ENCODE measurements at places on chromosomes 7 and 10.
A peak's percentile ranks its signal among the peaks of the same experiment; 100 is the strongest.

GRCh38 chr7:493661-494251 lies 25.9 kb downstream of the PDGFA start:
- no peak for DNase-seq

DNA sequence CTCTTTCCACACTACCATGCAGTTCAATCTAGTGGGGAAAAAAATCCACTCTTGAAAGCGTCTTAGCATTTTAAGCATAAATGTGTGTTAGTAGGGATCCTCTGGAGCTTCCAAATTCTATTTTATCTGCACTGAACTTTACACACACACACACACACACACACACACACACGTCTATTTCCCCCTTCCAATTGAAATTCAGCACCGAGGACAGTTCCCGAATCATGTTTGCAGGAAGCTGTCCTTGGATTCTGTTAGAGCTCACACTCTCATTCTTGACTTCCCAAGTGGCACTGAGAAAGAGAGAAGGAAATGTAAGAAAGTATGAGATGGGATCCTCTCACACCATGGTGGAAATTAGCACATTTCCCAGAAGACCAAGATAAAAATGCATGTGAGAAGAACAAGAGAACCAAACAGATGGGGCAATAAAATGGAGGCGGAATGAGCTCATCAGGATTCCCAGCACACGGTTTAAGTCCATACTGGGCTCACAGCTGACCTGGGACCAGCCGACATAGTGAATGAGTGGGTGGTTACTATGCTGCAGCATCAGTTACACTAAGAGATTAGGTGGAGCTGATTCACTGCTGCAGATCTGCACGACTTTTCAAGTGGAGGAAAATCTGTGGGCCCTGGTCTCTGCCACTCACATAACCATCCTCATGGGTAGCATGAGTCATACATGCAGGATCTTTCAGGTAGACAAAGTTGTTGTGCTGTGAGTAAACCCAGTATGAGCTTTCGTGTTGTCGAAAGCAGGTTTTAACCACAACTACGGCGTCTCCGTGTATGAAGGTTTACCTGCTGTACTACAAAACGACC lies 3.3 kb upstream of the NPTX2 start:
- DNase-seq, result no peak

GRCh38 chr10:108362296-108362695 lies 1197.8 kb upstream of the SORCS1 start:
- no peak for DNase-seq

DNA sequence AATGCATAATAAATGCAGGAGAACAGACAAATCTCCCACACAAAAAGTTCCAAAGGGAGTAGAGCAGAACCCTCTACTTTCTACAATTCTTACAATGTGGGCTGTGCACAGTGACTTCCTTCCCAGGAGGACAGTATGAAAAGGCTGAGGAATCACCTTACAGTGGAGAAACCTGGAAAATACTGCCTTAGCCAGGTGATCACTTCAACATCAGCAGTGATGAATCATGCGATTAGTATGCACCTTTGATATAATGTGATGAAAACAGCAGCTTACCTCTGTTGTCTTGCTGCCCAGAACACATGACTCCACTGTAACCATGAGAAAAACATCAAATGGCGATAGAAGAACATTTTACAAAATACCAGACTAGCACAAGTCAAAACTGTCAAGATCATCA lies 329.7 kb upstream of the POM121L12 start:
- no peak for DNase-seq

GRCh38 chr7:24035366-24036032 lies 248.5 kb upstream of the NPY start:
- no peak for DNase-seq

- no peak for DNase-seq
Observed at GRCh38 chr7:146591976-146592375, 475.4 kb downstream of the CNTNAP2 start.

DNA sequence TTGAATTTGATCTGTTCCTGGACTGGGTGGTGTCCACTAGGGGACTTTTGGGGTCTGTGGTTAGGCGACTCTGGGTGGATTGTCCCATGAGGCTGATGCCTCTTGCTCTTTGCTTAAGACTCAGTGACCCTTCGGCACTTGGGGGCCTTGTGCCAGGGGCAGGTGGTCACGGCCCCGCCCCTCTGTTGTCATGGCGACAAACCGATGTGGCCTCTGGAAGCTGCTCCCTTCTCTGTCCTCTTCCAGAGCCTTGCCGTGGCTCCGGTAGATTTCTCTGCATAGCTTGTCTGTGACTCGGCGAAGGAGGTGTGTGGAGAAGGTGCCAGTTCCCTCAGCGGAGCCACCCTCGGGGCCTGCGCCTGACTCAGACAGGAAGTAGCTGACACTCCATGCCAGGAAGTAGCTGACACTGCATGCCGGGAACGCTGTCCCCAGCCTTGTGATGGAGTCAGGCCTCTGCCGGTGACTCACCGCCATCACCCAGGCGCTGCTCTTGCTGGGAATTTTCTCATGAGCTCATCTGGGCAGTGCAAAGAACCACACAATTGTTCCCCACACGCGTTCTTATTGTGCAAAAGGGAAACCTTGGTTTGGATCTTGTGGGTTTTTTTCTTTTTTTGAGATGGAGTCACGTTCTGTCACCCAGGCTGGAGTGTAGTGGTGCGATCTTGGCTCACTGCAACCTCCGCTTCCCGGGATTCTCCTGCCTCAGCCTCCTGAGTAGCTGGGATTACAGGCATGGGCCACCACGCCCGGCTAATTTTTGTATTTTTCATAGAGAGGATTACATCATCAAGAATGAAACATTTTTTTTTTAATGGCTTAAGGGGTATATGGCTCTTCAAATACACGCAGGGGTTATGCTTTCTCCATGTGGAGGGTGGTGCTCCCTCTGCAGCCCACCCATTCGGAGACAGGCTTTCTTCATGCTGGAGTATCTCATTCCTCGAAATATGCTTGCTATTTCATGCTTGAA lies 72.6 kb downstream of the PFKFB3 start:
- peak; percentile 82 for DNase-seq

DNA sequence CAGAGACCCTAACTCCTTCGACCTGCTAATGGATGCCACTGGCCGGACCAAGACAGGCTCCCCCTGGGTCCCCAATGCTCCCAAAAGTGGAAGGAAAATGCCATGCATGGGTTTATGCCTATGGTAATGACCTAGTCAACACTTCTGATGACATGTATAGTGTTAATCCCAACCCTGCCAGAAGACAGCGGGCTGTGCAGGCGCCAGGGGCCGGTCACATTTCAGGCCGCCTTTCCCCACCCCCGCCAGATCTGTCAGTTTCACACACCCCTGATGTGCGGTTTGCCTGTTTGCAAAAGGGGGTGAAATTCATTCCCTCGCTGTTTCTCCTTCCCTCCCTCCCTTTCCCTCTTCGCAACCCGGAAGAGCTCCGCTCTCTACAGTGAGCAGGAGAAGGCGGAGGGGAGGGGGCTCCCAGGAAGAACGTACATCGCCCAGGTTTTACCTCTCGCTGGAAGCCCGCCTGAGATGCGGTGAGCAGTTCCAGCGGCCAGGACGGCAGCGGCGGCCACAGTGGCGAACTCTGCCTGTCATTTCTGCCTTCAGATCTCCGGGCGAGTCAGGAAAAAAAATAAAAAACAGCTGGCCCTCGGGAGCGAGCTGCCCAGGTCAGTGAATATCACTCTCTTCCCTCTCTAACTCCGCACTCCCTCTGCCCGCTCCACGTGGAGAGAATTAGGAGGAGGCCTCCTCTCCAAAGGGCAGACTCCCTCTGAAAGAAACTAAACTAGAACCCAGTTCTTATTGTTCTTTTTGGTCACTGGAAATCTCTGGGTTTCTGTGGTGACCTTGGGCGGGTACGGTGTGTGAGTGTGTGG lies 9.4 kb upstream of the GATA3 start:
- DNase-seq, result no peak

- no peak for DNase-seq
Observed at GRCh38 chr7:131225619-131226513, 101.8 kb upstream of the MKLN1 start.

- no peak for DNase-seq
Observed at GRCh38 chr7:28478656-28479055, 66.3 kb downstream of the CREB5 start.

GRCh38 chr7:22611758-22612079 lies 111.7 kb upstream of the STEAP1B start:
- DNase-seq, result no peak

- DNase-seq, result no peak
Observed at GRCh38 chr10:6382081-6382480, 179.3 kb downstream of the PFKFB3 start.

DNA sequence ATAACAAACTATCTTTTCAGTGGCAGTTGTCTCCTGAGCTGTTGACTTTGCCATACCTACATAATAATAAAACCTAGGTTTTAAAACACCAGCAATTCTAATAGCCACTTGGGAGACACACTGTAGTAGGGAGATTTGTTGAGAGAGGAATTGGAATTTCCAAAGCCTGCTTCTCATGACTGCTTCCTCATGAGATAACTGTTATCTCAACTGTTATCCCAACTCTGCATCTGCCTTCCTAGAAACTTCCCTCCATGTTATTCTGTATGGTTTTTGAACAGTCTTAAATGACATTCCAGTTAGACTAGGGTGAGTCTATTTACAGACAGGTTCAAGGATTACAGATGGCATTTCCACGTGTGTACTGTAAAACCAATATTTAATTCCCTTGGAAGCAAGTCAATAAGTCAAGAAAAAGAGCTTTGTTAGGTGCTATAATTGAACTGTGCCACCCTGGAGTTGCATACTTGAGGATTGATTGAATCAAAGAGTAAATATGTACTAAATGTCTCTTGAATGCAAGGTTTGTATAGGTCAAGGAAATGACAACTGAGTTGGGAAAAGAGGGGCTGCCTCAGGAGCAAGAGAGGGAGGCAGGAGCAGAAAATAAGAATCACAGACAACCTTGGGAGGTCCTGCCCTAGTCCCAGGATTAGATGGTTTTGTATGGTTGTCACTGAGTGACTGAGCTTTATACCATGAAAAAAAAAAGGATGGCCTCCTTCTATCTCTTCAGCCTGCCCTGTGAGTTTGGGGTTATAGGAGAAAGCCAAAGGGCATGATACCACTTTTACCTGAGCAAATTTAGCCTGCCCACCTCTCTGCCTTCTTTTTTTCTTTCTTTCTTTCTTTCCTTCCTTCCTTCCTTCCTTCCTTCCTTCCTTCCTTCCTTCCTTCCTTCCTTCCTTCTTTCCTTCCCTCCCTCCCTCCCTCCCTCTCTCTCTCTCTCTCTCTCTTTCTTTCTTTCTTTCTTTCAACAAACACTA lies 9.9 kb upstream of the TM9SF3 start:
- no peak for DNase-seq

DNA sequence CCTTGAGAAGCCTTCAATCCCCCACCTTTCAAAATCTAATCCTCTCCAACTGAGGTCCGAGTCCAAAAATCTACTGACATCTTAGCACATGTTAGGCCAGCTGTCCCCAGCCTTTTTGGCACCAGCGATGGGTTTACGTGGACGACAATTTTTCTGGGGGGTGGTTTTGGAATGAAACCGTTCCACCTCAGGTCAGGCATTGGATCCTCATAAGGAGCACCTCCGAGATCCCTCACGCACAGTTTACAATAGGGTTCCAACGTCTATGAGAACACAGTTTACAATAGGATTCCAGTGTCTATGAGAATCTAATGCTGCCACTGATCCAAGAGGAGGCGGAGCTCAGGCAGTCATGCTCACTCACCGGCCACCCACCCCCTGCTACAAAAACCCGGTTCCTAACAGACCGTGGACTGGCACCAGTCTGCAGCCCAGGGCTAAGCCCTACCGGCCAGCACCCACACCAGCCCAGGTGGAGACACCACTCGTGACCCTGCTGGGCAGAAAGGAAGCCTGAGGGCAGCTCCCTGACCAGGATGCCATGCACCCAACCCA lies 107.6 kb downstream of the DIP2C start:
- DNase-seq, result no peak

DNA sequence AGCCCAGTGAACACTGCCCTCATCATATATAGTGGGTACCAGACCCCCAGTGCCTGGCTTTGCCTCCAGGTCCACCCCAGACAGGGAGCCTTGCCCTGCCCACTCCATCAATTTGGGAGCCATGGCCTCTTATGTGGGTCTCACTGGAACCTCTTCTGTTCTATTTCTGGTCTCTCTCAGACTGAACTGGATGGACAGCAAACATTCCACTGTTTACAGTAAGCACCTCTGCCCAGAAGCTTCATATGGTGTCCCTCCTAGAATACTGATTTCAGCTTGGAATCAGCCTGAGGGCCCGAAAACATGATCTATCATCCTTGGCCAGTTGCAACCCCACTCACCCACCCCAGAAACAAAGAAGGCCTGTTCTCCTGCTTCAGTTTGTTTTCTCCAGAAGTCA lies 81.0 kb upstream of the SLF2 start:
- DNase-seq, result no peak

DNA sequence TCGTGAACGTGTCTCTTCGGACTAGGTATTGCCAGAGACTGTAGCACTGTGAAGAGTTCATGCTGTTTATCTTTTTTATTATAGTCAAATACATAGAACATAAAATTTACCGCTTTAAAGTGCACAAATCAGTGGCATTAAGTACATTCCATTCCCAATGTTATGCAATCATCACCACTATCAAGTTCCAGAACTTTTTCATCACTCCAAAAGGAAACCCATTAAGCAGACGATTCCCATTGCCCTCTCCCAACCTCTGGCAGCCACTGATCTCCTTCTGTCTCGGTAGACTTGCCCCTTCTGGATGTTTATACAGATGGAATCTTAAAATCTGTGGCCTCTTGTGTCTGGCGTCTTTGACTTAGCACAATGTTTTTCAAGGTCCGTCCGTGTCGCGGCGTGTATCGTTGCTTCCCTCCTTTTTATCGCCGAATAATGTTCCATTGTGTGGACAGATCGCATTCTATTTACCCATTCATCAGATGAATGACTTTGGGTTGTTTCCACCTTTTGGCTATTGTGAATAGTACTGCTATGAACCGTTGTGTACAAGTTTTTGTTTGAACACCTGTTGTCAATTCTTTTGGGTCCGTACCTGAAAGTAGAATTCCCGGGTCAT lies 2.7 kb downstream of the PROSER2 start:
- DNase-seq, result no peak

DNA sequence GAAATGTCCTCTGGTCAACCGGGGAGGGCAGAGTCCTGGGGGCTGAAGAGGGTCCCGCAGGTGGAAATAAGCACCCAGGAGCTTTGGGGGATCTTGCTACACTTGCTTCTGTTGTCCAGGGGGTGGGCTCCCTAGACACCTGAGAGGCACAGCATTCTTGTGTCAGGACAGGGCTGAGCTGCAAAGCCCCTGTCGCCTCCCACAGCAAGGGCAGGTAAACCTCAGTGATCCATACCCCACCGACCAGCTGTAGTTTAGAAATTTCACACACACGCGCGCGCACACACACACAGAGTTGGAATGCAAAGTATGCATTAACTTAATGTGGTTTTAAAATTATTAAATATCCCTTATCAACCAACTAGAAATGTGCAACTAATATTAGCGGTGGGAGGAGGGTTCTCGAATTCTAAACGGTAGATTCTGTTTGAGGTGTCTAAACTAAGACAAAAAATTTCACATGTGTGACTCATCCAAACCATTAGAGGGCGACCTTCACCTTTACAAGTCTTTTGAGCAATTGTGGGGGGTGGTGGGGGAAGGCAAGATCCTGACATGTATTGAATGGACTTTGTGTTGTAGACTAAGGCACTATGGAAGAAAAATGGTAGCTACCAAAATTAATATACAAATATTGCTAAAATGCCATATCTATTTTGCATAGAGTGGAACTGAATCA lies 34.3 kb upstream of the PTF1A start:
- no peak for DNase-seq
